GM12891 (cell line): ENCODE measurements at places on chromosomes 16 and 17.

DNA sequence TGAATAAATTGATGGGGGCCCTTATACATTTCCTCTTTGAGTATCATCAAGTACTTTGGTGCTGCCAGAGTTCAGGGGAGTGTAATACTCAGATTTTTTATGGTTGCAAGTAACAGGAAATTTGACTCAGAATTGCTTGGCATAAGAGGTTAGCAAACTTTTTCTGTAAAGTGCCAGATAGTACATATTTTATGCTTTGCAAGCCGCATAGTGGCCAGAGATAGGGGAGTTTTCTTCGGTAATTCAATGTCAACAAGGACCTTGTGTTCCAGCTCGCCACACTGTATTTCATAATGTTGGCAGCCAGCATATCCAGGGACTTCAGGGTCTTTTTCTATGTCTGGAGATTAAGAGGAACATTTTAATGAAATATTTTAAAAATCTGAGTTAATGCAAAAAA, 51.0 kb upstream of the MARCHF10 start:
- no peak for DNase-seq

DNA sequence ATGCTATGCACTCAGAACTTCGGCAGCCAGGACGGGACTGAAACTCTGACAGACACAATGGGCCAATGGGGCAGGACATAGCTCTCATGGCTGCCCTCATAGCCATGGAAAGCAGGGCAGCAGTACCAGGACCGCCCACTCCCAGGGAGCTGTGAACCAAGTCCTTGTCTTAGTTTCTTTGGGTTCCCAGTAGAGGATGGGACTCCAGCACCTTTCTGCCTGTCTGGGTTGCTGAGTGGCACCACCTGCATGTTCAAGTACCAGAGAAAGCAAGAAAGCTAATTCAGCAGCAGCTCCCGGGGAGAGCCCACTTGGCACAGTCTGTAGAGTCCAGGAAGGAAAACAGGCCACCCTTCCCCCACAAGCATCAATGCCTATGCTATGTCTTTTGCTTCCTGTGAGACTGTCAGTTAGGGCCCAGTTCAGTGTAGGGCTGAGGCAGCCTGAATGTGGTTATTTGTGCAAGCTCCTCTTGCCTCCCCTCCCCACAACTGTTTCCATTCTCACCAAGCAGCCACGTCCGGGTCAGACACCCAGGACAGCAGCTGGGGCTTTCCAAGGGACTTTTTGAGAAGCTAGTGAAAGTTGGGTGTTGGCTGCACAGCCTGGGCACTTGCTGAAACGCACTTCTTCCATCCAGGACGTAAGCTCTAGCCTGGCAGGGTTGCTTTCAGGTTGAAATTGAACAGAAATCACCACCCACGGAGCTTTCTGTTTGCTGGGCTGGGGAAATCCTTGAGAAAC, 7.8 kb downstream of the SUPT4H1 start:
- DNase-seq, result peak; percentile 35

- peak; percentile 91 for DNase-seq
These were observed 8.6 kb upstream of the UBE2I start for GRCh38 chr16:1300664-1301476.

DNA sequence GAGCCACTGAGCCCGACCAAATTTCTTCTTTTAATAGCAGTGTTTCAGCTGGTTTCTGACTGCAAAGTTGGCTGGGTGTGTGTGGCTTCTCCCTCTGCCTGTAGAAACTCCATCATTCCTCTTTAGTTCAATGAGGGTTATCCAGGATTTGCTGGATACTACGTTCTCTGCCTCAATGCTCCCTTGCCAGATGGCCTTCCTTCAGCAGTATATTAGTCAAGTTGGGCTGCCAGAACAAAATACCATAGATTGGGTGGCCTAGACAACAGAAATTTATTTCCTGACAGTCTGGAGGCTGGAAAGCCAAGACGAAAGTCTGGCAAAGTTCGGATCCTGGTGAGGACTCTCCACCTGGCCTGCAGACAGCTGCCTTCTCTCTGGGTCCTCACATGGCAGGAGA, 103.7 kb downstream of the NOG start:
- DNase-seq, result no peak

DNA sequence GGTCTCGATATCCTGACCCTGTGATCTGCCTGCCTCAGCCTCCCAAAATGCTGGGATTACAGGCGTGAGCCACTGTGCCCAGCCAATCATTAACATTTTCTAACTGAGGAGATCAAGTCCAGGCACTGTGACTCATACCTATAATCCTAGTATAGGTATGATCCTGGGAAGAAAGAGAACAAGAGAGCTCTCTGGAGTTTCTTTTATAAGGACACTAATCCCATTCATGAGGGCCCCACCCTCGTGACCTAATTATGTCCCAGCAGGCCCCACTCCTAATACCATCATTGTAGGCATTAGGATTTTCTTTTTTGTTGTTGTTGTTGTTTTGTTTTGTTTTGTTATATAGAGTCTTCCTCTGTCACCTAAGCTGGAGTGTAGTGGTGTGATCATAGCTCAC, 80.4 kb downstream of the CACNG3 start:
- DNase-seq, result no peak
